ENCODE measurements at places on chromosomes 2 and 18.
A peak's percentile ranks its signal among the peaks of the same experiment; 100 is the strongest.

DNA sequence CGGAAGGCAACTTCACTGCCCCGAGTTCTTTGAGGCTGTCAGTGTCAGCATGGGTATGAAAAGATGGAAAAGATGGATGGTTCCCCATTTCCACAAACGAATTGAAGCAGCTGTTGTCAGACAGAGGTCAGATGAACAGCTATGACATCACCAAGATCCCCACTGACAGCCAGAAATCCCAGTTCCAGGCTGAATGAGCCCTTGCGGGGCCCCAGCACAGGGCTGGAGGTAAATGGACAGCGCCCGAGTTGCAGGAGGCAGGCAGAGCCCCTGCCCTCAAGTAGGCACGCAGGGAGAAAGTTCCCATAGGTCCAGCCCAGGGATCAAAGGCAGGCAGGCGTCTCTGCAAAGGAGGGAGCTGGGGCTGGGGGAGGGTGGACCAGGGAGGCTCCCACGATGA, 169.5 kb upstream of the AGAP1 start:
- H3K4me1 ChIP-seq: peaks cover 12% of the 10 kb centered on the region
- no peak overlapping the region for H3K27ac ChIP-seq
- peak; percentile 75 for DNase-seq
- no peaks in the 10 kb centered on the region for H3K27me3 ChIP-seq

- no peaks in the 10 kb centered on the region for H3K27me3 ChIP-seq
- no peak for DNase-seq
- H3K4me3 ChIP-seq: no peak overlapping the region
- H3K27ac ChIP-seq: no peak overlapping the region
These were observed 471.0 kb upstream of the PIK3C3 start for GRCh38 chr18:41484069-41484468.

- H3K4me3 ChIP-seq: no peak overlapping the region
- H3K27ac ChIP-seq: no peak overlapping the region
- H3K4me1 ChIP-seq: no peaks in the 10 kb centered on the region
- H3K27me3 ChIP-seq: no peaks in the 10 kb centered on the region
These were observed 242.0 kb downstream of the TMEM182 start for GRCh38 chr2:103003750-103004260.

DNA sequence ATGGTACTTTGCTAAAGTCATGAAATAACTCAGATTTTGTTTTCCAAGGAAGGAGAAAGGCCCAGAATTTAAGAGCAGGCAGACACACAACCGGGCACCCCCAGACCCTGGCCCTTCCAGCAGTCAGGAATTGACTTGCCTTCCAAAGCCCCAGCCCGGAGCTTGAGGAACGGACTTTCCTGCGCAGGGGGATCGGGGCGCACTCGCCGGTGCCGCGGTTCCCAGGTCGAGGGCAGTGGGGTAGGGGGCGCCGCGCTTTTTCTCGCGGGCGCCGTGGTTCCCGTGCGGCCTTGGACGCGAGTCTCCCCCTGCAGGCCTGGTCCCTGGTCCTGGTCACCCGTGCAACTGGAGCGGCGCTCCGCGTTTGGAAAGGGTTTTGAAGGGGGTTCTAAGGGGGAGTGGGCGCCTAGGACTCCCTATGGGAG, 1.2 kb downstream of the ZNF236 start:
- no peak overlapping the region for H3K27ac ChIP-seq
- peaks cover 9% of the 10 kb centered on the region for H3K4me1 ChIP-seq
- no peaks in the 10 kb centered on the region for H3K36me3 ChIP-seq
- peak overlapping the region; percentile 85 for H3K4me3 ChIP-seq

DNA sequence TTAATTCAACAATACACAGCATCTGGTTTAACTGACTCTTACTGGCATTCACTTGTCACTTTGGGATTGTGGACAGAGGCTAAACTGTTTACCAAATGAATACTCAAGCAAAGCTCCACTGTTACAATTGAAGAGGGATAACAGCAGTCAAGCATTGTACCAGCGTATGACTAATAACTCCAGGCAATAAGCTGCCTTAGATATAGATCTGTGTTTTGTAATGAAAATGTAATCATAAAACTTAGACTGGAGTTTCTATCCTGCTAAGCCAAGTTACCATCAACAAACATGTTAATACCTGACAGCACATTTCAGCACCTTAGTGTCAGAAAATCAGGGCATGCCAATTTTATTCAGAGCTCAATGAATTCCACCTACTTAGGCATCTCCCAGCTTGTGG, 889.5 kb downstream of the EPHA4 start:
- DNase-seq: no peak
- no peaks in the 10 kb centered on the region for H3K4me1 ChIP-seq
- no peak overlapping the region for H3K4me3 ChIP-seq
- no peaks in the 10 kb centered on the region for H3K36me3 ChIP-seq

DNA sequence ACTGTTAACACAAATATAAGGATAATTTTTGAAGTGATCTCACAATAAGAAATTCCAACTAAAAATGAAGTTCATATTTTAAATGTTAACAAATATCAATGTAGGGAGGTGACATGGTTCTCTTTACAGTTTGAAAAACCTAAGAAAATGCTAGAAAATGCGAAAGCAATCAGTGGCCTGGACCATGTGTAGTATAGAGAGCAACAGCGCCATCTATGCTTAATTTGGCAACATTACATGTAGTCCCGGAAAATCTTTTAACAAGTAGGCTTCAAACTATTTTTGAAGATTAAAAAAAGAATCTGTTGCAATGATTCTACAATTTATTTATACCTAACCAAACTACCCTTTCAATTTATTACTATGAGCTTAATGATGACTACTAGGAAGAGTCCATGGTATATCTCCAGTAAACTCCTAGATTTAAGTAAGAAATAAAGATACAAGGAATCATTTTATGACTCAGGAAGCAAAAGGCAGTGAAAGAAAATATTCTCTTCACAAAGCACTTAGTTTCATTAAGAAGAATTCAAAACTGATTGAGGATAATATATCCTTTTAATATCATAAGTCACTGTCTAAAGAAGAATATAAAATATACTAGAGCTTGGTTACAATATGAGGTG, 33.3 kb downstream of the NDUFA10 start:
- H3K4me1 ChIP-seq: no peaks in the 10 kb centered on the region
- H3K27me3 ChIP-seq: no peaks in the 10 kb centered on the region
- H3K4me3 ChIP-seq: no peak overlapping the region
- peak; percentile 65 for DNase-seq
- no peak overlapping the region for H3K27ac ChIP-seq
- peaks cover 22% of the 10 kb centered on the region for H3K36me3 ChIP-seq

GRCh38 chr2:174951745-174952144, 53.4 kb downstream of the CHN1 start:
- H3K36me3 ChIP-seq: no peaks in the 10 kb centered on the region
- no peak overlapping the region for H3K27ac ChIP-seq
- H3K4me3 ChIP-seq: no peak overlapping the region
- peak; percentile 4 for DNase-seq
- H3K4me1 ChIP-seq: peaks cover 8% of the 10 kb centered on the region

DNA sequence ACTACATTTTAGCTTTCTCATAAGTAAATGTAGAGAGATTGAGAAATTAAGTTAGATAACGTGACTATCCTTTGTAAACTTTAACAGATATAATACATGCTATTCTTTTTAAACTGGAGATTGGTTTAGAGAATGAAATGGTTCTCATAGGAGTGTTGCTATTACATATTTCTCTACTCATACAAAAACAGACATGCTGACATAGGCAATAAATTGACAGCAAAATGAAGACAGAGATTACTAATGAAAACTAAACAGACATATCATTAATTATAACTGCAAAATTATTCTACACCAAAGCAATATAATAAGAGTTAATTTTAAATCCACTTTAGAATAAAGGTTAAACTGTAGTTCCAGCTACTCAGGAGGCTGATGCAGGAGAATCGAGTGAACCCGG, 227.6 kb downstream of the CBLN2 start:
- DNase-seq: no peak
- no peaks in the 10 kb centered on the region for H3K27me3 ChIP-seq
- no peaks in the 10 kb centered on the region for H3K4me1 ChIP-seq
- no peak overlapping the region for H3K27ac ChIP-seq

GRCh38 chr18:41324020-41324791, 630.8 kb upstream of the PIK3C3 start:
- H3K36me3 ChIP-seq: no peaks in the 10 kb centered on the region
- DNase-seq: no peak
- no peaks in the 10 kb centered on the region for H3K4me1 ChIP-seq
- no peak overlapping the region for H3K27ac ChIP-seq
- H3K27me3 ChIP-seq: no peaks in the 10 kb centered on the region

DNA sequence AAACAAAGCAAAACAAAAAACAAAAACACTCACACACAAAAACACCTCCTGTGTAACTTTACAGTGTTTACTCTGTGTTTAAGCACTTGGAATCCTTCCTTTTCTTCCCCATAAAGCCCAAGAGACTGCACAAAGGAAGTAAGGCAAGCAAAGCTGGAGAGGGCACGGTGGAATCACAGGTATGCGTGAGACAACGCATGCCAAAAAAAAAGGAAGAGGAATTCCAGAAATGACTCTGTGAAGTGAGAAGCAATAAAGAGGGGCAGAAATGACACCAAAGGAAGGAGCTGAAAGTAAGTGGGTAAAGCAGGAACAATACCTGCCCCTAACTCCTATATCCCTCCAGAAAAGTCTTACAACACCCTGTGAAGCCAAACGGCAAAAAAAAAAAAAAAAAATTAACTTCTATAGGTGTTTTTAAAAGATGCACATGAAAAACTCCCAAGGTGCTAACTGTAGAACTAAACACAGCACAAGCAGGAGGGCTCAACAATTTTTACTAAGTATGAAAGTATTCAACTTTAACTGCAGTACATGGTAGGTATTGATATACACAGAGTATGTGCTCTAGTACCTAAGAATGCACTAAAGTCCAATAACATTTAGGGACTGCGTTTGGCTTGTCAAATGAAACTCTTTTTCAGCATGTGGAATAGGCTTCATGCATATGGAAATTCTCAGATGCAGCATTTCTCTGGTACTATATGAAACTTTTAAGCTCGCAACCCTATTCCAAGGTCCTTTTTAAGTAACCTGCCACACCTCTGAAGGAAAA, 9.1 kb downstream of the RND3 start:
- peaks cover 98% of the 10 kb centered on the region for H3K4me1 ChIP-seq
- DNase-seq: peak; percentile 58
- no peaks in the 10 kb centered on the region for H3K27me3 ChIP-seq
- peaks cover 61% of the 10 kb centered on the region for H3K36me3 ChIP-seq
- H3K4me3 ChIP-seq: peak overlapping the region; percentile 47

DNA sequence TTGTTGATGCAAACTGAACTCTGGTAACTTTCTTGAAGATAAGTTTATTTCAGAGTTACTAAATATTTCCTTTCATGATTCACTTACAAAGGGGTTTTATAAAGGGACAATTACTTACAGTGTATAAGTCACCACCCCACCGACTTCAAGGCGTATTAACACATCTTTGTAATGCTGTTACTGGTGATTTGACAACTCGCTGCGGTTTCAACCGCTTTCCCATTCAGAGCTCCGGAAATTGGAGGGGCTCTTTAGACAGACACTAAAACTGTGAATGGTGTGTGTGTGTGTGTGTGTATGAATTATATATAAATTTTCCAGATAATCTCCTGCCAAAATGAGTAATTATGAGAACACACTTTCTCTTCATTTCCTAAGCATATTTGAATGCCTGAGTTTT, 4.9 kb downstream of the TM4SF20 start:
- DNase-seq: peak; percentile 18
- peak overlapping the region; percentile 66 for H3K27ac ChIP-seq
- H3K4me3 ChIP-seq: no peak overlapping the region
- H3K4me1 ChIP-seq: peaks cover 72% of the 10 kb centered on the region
- H3K36me3 ChIP-seq: no peaks in the 10 kb centered on the region

DNA sequence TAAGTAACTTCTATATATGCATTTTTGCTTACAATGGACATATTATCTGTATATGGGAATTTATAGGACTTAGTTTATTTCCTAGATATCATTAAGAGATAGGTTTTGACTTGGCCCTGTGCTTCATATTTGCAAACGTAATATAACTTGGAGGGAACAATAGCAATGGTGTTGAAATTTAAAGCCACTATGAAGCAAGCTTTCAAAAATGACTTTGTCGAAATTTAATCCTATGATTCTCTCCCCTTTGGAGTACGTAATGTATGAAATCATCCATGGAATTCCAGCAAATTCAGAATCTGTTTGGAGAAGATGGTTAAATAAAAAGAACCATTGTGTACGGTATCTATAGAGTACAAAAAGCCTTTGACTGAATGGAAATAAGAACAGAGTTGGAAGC, 486.3 kb downstream of the ARHGAP15 start:
- DNase-seq: peak; percentile 15
- no peak overlapping the region for H3K4me3 ChIP-seq
- H3K4me1 ChIP-seq: no peaks in the 10 kb centered on the region
- H3K27ac ChIP-seq: no peak overlapping the region
- no peaks in the 10 kb centered on the region for H3K36me3 ChIP-seq

DNA sequence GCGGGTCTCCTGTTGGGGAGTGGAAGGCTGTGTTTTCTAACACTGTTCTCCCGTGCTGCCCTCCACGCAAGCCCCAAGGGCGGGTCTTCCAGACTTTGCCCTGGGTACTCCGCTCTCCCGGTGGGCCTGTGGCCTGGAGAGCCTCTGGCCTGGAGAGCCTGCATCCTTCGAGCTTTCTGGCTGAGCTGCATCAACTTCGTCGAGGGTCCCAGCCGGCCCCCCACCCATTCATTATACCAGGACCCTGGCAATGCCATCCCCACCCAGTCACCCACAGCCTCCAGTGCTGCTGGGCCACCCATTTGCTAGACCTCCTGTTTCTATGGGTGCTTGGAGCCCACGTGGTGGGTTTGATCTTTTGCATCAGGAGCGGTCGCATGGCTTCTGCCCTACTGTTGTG, 102.2 kb downstream of the PTGR3 start:
- H3K36me3 ChIP-seq: no peaks in the 10 kb centered on the region
- H3K27me3 ChIP-seq: peaks cover 12% of the 10 kb centered on the region
- H3K4me1 ChIP-seq: no peaks in the 10 kb centered on the region
- no peak overlapping the region for H3K27ac ChIP-seq
- no peak overlapping the region for H3K4me3 ChIP-seq
- DNase-seq: no peak

GRCh38 chr2:220178991-220179695, 551.7 kb downstream of the SLC4A3 start:
- no peaks in the 10 kb centered on the region for H3K4me1 ChIP-seq
- no peak overlapping the region for H3K4me3 ChIP-seq
- H3K27ac ChIP-seq: no peak overlapping the region
- DNase-seq: no peak

GRCh38 chr2:158637357-158637756, 157.8 kb upstream of the DAPL1 start:
- H3K4me3 ChIP-seq: no peak overlapping the region
- no peak for DNase-seq
- H3K36me3 ChIP-seq: peaks cover 27% of the 10 kb centered on the region
- peaks cover 9% of the 10 kb centered on the region for H3K4me1 ChIP-seq
- H3K27ac ChIP-seq: no peak overlapping the region

- no peaks in the 10 kb centered on the region for H3K36me3 ChIP-seq
- H3K27ac ChIP-seq: no peak overlapping the region
- H3K4me1 ChIP-seq: peaks cover 17% of the 10 kb centered on the region
- DNase-seq: no peak
- no peaks in the 10 kb centered on the region for H3K27me3 ChIP-seq
These were observed 18.1 kb upstream of the LCLAT1 start for GRCh38 chr2:30428827-30429461.

GRCh38 chr2:150133623-150134022, 353.8 kb downstream of the RND3 start:
- H3K27me3 ChIP-seq: no peaks in the 10 kb centered on the region
- peak; percentile 32 for DNase-seq
- no peak overlapping the region for H3K4me3 ChIP-seq
- no peaks in the 10 kb centered on the region for H3K36me3 ChIP-seq

All from osteoblast (primary cell).